ENCODE measurements at places on chromosomes 1 and 21.
A peak's percentile ranks its signal among the peaks of the same experiment; 100 is the strongest.

DNA sequence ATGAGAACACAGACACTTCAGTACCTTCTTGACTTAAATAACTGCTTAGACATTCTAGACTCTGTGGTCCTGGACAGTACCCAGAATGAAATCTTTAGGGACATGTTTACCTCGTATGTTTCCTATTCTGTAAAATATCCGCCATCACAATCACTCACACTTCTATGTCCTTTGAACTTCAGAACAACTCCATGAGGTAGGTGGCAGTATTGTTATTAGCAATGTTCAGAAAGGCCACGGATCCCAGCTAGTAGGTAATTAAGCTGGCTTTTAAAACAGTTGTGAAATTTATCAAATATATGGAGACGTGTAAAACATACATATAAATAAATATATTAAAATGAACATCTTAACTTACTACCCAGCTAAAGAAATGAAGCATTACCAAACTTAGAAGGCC, 83.4 kb downstream of the CACHD1 start:
- no peak for DNase-seq

DNA sequence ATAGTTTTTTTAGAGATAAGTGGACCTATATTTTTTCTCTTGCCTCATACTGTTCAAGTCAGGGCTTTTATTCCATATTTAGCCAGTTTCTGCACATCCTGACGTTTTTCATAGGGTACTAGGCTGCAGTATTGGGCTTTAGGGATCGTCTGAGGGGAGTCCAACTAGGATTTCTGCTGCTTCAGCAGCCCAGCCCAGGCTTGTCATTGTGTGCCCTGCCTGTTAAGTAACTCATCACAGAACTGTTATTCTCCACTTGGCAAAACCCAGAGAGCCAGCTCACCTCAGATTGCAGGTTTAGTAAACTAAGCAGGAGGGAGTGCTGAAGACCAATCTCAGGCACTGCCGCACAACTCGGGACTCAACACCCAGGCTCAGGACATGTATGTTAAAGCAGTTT, 2.8 kb downstream of the GALNT2 start:
- no peak for DNase-seq

- no peak for DNase-seq
Observed at GRCh38 chr1:164683235-164683634, 124.3 kb downstream of the PBX1 start.

DNA sequence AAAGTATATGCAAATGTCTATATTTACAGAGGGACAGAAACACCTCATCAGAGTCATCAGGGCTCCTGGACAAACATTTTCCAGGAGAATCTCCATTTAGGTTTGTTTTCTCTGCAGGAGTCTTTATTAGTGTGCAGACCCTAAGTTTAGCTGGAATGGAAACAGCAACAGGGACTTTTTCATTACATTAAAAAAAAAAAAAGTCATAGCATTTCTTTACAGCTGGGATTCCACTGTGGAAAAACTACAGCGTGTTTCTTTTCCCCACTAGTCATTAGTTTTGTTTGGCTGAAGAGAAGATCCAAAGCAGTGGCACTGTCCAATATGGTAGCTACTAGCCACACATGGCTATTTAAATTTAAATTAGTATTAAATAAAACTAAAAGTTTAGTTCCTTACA, 49.6 kb downstream of the LHX4 start:
- no peak for DNase-seq

GRCh38 chr1:109969146-109969829, 15.3 kb upstream of the AHCYL1 start:
- DNase-seq: no peak

DNA sequence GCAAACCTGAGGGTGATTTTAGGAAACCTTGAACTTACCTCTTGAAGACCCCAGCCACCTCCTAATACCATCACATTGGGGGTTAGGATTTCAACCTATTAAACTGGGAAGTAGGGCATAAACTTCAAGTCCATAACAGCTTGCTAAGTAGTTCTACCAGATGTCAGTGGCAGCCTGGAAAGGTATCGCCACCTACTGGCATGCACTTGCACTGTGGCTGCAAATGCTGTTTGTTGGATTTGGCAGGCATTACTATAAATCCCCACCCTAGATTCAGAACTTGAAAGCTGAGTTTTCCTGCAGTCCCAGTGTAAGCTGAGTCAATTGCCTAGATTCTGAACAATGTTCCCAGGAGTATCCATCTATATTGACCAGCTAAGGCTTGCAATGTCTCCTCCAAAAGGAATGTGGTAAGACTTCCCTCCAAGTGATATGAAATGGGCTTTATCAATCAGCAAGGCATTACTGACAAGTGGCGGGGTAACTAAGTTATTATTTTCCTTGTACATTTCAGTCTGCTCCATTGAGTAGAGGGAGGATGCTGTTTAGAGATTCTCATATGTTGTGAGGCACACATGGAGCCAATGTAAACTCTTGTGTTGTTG, 474.5 kb downstream of the PTPRC start:
- DNase-seq: peak; percentile 69
